Activated T-cell treated with anti-CD3 and anti-CD28 coated beads for 24 hours (primary cell): ENCODE measurements at places on chromosomes 4 and X.

GRCh38 chrX:15679246-15679645, 14.6 kb upstream of the CLTRN start:
- DNase-seq = no peak

DNA sequence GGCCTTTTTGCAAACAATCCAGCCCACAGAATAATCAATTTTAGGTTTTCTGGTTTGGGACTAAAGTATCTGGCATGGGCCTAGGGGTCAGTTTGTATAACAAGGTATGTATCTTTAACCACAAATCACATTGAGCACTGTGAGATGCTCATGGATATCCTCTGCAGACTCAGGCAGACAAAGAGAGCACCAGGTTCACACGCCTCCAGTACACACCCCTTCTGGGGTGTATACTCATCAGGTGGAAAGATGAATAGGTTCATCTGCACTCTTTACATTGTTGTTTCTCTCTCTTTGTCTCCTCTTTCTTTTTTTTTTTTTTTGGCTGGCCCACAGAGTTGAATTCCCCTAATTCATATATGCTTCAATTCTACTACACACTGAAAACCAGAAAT, 21.1 kb downstream of the TEC start:
- DNase-seq = no peak

DNA sequence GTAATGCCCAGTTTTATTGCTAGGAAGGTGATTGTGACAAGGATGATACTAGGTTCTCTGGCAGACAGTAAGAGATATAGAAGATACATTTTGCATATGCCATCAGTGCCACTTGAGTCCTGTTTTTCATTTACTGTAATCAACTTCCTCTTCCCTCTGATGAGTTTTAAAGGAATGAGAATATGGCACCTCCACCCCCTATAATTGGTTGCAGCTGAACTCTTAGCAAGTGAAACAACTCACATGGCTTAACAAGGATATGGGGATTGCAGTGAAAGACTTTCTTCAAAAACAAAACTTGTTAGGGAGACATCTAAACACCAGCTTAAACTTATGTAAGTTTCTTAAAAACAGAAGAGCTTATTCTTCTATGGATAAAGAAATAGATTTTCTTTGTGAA, 90.0 kb downstream of the AREG start:
- DNase-seq = no peak

DNA sequence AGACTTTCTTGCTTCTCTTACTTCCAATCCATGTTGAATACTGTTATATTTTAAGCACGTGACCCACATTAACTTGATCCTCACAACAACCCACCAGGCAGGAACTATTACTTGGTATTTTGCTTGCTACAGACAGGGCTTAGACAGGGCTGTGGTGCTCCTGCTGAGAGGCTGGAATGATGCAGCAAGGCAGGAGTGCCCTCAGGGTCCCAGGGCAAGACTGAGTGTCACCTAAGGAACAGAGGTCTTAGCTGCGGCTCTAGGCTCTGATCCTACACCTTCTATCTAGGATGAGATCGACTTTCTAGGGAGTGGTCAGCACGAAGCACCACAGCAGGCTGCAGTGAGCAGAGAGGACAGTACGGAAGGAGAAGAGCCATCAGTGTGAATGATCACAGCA, 20.0 kb downstream of the TAPT1 start:
- no peak for DNase-seq

DNA sequence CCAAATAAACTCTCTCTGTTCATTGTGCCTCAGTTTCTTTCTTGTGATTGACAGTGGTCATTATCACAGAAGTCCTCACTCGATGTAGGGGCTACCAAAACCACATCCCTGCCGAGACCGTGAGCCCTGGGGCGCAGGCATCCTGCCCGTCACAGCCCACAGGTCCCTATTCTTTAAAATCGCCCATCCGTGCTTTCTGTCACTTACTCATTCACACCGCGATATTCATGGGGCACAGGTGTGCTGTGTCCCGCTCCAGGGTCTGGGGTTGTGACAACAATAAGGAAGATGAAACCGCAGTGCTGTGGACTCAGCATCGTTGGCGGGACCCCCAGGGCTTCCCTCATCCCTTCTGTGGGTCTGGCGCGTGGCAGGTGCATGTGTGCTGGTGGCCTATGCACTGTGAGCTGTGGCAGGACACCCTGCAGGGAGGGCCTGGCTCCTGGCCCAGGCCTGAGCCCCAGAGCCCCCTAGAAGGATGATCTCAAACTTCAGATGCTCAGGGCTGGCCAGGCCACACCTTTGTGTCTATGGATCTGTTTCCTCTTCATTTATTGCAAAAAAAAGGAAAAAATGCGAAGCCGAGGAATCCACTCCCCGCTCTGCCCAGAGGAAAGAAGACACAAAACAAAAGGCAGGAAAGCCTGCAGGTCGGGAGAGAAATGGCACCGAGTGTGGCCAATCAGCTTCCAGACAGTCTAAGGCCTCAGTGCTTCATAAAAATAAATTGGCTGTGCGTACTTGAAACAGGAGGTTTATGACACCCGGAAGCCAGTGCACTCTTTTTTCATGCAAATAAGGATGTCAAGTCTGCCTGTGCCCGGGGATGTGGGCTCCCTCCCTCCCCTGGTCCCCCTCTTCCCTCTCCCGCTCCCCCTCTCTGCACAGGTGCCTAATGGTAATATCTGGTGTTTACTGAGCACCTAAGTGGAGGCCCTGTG, 109.5 kb upstream of the ADRA2C start:
- no peak for DNase-seq

DNA sequence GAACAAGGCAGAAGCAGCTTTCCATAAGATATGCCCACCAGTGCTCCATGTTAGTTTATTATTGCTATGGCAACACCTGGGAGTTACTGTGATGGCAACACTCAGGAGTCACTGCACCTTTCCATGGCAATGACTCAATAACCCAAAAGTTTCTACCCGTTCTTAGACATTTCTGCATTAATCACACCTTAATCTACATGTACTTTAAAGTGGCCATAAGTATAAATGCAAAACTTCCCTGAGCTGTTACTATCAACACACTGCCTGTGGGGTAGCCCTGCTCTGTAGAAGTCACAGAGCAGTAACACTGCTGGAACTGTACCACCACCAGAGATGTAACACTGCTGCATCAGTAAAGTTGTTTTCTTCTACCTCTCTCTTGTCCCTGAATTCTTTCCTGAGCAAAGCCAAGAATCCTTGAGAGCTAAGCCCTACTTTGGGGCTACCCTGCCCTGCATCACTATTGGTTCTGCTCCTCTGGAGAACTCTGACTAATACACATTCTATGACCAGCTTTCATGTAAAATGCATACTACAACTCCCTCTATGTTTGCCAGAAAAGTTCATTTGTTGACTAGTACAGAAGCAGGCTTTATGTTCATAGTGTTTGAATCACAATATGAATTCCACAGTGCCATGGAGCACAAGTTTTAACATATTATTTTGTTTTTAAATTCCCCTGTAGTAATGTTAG, 43.5 kb upstream of the GPR174 start:
- DNase-seq = no peak

- no peak for DNase-seq
Measured at GRCh38 chr4:3407171-3407771, 34.5 kb upstream of the HGFAC start.
